ENCODE measurements at places on chromosomes 1 and 21.

GRCh38 chr1:10001016-10001665 lies 4.1 kb downstream of the RBP7 start:
- no peak for DNase-seq

GRCh38 chr1:48205522-48205921 lies 17.0 kb upstream of the SLC5A9 start:
- DNase-seq = no peak

DNA sequence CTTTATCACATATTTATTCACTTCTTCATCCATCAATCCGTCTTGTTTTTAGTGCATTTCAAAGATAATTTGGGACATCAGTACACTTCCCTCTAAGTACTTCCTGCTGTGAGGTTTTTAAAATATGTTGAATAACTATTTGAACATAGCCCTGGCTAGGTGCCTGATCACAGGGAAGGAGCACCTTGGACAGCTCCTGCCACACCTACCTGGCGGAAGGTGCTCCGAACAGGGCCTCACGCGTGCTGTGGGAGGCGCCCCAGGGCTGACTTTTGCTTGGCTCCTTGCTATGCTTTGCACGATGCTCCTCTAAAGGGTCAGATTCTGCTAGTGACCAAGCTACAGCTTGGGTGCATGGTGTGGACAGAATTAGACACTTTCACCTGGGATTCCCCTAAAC lies 4.9 kb upstream of the ATXN7L2 start:
- peak; percentile 22 for DNase-seq

GRCh38 chr1:58390091-58390490 lies 156.4 kb downstream of the OMA1 start:
- DNase-seq = no peak

GRCh38 chr21:39381009-39381408 lies 32.1 kb upstream of the HMGN1 start:
- no peak for DNase-seq

DNA sequence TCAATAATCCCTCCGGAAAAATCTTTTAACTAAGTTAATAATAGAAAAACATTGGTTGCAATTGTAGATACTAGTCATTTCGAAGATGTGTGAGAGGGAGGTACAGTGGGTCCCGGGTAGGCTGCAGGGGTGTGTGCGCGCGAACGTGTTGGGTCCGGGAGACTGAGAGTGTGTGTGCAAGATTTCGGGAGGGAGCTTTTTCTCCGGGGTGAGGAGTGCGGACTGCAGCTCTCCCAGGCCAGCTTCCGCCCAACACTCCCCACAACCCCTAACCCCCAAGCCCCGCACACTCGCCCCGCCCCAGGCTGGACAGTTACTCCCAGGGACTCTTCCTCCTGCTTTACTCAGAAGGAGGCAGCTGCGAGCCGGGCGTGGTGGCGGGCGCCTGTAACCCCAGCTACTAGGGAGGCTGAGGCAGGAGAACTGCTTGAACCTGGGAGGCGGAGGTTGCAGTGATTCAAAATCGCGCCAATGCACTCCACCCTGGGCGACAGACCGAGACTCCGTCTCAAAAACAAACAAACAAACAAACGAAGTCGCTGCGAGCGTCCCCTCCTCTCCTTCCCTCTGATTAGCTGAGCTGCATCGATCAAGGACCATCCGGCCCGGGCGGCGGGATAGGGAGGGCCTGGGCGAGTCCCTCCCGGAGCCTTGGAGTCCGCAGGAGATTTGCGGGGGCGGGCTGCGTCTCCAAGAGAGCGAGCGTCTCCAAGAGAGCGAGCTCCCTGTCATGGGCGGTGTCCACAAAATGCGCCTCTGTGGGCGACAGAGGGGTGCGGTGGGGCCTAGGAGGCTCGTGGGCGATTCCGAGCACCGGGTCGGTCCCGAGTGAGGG lies 28.3 kb upstream of the PPM1J start:
- DNase-seq = no peak

DNA sequence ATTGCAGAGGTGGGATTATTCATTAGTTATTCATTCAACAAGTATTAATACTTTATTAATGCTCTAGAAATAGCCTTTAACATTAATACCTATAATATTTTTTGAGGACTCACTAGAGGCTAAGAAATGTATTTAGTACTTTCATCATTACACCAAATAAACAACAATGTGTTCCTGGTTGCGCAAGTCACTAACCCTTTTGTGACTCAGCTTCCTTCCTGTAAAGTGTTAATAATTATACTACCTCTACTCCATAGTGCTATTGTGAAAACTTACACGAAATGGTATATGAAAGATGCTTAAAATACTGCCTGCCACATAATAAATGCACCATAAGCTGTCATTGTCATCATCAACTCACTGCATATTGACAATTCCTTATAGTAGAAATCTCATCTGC lies 431.0 kb downstream of the DPYD start:
- no peak for DNase-seq

- no peak for DNase-seq
Measured at GRCh38 chr1:114003431-114003830, 24.2 kb downstream of the OLFML3 start.

DNA sequence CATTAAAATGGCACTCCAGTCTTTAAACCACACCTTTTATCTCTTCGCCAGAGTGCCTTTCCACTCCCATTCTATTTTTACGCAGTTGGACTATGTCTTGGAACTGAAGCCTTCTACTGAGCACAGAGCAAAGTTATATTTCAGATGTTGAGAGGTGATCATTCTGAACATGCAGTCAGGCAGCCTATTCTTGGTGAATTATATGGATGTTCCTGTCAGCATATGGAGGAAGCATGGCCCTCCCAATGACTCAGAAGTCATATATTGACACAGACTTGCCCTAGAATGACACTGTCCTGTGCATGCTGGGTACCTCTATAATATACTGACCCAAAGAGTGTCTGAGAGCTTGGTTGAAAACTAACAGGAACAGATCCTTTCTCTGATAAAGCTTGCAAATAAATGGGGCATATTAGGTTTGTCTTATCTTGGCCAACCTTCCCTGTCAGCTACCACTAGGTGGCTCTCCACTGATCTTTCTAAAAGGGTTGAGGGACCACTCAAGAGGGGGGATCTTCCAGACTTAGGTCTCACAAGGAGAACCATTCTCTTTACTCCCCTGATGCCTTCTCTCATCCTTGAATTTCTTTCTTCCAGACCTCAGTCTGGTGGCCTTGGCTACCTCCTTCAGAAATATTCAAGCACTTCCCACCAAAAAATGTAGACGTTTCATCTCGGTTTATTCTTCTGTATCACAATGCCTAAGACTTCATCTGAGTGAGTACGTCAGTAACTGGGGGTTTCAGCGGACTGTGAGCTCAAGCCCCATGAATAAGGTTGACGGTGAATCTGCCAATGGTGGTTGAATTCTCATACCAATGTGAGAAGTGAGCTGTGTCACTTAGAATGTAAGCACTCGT lies 11.8 kb upstream of the ALG14 start:
- no peak for DNase-seq

GRCh38 chr1:173893611-173894010 lies 23.5 kb downstream of the SERPINC1 start:
- DNase-seq = no peak

DNA sequence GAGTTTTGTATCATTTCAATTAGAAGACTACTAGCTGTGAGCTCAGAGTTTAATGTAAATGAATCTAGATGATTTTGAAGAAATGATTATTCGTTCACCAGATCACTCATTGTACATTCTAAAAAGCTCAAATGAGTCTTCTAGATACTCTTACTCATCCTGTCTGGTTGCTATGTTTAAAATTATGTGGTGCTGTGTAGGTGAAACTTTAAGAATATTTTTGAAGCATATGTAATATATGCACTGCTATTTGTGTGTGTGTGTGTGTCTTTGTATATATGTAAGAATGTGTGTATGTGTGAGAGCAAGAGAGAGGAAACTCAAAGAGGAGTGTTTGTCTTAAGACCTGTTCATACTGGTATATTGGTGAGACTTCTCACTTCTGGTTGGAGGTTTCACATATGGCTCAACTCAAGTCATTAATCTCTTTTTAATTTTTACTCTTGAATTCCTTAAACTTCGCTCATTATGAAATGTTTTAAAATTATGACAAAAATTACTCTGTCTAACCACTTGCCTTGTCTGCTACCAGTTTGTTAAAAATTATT lies 8.6 kb upstream of the C1orf105 start:
- no peak for DNase-seq

GRCh38 chr1:58814251-58815068 lies 30.6 kb upstream of the JUN start:
- no peak for DNase-seq

GRCh38 chr1:53981220-53981619 lies 35.1 kb downstream of the LRRC42 start:
- no peak for DNase-seq

DNA sequence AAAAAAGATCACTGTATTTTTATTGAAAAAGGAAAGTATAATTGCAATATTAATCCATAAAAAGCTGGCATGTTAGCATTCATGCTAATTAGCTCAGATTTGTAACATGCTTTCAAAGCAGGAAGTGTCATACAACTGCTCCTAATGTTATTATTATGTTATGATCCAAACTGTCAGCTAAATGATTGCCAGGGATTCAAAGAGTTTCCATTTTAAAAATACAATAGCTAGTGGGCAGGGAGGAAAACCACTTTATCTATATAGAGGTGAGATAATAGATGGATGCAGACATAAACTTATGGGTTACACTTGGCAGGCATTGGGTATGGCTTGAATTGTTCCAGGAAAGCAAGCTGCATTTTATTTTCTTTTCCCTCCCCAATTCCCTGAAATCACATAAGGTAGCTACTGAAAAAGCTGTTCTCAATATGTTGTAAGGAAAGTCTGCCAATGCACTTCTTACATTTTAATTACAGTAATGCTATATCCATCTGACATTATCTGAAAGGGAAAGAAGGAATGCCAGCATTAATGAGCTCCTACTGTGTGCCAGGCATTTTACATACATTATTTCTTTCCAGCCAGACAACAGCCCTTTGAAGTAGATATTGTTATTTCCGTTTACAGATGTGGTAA lies 9.8 kb upstream of the MYSM1 start:
- no peak for DNase-seq

DNA sequence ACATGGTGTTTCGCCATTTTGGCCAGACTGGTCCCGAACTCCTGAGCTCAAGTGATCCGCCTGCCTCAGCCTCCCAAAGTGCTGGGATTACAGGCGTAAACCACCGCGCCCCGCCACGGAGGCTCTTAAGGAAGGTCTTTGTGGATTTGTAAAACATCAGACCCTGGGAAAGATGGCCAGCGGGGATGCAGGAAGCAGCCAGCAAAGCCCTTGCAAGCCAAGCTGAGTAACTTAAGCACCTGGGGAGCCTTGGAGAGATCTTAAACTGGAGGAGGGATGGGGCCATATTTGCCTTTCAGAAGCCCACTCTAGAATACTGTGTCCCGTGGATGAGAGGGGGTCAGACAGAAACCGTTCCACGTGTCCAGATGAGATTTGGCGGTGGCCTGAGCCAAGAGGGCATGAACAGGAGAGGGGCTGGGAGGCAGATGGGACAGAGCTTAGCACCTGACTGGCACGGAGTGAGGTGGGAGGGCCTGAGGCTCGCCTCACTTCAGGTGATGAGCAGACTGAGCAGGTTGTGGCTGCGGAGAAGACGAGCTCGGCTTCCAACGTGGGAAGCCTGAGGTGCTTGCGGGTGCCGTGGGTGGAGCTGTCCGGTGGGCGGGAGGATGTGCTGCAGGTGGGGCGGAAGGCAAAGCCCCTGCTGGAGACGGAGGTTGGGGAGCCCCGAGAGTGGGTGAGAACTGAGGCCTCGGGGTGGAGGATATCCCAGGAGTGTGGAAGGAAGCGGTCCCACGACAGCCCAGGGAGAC lies 11.7 kb downstream of the C1orf216 start:
- no peak for DNase-seq

GRCh38 chr1:24283326-24284155 lies 35.6 kb upstream of the GRHL3 start:
- DNase-seq = no peak

- DNase-seq = no peak
Measured at GRCh38 chr1:230507666-230508402, 81.7 kb upstream of the PGBD5 start.

Measured in stimulated activated CD4-positive, alpha-beta T cell treated with anti-CD3 and anti-CD28 coated beads, TNF-alpha, amount 100 ng/mL, for 24 hours (primary cell).